ENCODE measurements at places on chromosomes 3 and 15.

GRCh38 chr15:52113708-52114107, 1.1 kb upstream of the BCL2L10 start:
- no peak for DNase-seq

GRCh38 chr3:195597848-195598247, 14.1 kb upstream of the APOD start:
- DNase-seq = no peak

- DNase-seq = no peak
Observed at GRCh38 chr15:101498717-101499480, 9.4 kb upstream of the PCSK6 start.

DNA sequence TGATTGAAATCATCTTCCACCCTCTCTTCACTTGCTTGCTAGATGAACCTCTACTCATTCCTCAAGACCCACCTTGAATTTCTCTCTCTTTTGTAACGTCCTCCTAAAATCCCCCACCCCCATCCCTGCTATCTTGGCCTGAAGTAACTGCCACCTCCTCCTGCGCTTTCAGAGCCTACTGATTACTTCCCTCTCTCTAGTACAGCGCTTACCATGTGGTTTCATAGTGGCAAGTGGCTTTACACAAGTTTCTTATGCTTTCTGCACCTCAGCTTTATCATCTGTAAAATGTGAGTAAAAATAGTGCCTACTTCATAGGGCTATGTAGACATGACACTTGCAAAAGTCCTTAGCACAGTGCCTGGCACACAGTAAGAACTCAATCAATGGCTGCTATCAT, 28.7 kb upstream of the DAZL start:
- DNase-seq = no peak

- no peak for DNase-seq
Observed at GRCh38 chr3:38232701-38233100, 32.9 kb upstream of the SLC22A13 start.

GRCh38 chr3:118938183-118938961, 96.3 kb downstream of the IGSF11 start:
- no peak for DNase-seq

GRCh38 chr15:88479169-88479568, 11.7 kb downstream of the MRPS11 start:
- no peak for DNase-seq

- no peak for DNase-seq
Observed at GRCh38 chr3:149368674-149369497, 8.6 kb downstream of the TM4SF1 start.

DNA sequence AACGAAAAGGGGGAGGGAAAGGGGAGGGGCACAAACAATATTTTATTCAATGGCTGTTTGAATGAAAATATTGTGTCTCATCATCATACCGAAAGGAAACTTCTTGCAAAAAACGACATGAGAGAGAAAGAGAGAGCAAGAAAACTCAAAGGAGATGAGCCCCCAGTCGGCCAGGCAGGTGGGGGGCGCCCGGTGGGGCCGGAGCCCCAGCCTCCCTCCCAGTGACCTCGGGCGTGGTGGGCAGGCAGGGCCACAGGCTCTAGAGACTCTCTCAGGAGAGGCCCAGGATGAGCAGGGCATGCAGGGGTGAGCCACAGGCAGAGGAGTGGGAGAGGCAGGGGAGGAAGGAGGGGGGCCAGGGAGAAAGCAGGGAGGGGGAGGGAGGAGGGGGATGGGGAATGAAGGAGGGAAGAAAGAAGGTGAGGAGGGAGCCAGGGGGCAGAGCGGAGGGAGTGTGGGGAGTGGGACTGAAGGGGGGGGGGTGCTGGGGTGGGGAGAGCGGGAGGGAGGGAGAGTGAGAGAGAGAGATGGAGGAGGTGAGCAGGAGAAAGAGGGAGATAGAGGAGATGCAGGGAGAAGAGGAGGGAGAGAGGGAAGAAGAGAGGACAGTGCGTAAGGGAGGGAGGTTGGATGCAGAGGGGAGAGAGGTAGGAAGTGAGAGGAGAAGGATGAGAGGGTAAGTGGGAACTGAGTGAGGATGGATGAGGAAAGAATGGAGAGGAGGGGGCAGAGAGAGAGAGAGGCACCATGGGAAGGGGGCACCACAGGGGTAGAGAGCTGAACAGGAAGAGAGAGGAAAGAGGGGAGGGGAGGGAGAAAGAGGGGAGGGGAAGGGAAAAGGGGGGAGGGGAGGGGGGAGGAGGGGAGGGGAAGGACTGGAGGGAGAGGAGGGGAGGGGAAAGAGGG, 14.1 kb upstream of the TMEM115 start:
- DNase-seq = no peak

DNA sequence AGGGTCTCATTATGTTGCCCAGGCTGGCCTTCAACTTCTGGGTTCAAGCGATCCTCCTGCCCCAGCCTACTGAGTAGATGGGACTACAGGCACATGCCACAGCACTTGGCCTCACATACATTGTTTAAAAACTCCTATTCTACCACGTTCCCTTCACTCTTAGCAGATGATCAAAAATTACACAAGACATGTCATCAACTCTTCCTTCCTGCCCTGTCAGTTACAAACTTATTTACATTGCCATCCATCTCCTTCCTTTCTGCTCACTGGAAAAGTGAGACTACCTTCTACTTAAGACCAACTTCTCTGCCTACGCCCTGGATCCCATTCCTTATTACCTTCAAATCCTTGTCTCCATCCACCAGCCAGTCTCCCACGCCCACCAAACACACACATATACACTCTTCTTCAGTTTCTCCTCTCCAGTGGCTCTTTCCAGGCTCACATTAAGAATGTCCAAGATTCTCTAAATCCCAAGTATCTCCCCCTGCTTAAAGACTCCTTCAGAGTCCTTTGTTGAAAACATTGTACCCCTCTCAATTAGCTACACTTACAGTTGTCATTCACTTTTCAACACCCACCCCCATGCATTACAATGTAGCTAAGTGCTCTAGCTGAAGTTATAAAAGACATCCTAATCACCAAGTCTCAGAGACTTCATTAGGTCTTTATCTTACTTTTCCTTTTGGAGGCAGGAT, 4.3 kb downstream of the PEAK1 start:
- no peak for DNase-seq

DNA sequence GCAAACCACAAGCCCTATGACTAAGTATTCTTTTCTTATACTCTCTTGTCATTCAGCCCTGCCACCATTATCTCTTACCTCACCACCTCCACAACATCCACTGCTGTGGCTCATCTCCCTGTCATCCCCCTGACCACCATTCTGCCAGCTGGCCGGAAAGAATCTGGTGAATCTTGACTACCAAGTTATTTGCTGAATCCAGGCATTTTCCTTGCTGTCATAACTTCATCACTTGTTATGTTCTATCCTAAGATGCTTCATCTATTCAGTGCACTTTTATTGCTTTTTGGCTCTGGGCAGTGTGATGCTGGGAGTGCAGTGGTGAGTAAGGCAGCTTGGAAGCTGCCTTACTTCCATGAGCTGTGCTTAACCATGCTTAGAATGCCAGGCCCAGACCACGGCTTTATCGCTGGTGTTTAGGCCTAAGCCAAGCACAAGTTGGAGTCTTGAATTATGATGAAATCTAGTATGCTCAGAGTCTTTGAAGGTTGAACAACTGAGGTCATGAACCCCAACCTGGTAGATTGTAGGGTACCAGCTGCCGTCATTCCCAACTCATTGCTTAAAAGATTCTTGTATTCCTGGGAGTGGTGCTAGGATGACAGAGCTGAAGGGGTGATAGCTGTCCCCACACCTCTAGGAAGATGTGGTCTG, 27.0 kb upstream of the APH1B start:
- DNase-seq = no peak

DNA sequence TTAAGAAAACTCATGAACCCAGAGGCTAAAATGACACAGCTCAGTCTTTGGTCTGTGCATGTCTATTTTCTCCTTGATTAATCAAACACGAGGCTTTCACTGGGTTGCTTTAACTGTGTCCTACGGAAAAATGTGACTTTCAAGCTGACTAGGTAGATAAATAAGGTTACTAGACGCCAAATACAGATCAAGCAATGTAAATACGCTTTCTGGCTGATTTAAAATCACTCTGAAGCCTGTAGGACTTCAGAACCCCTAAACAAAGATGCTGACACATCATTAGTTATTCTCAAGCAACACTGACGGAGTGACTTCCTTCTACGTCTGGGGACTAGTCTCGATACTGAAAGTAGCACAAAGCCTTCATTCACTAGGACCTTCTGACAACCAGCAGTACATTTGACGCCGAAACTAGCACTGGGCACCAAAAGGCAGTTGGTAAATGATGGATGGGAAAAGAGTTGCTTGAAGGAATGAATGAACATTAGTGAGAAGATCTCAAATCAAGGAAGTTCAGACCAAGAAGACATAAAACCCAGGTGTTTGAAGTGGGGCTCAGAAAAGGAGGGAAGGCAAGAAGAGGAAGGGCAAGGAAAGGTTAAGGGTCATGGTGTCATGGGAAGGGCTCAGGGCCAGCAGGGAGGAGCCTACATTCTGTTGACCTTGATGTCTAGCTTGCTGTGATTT, 67.1 kb upstream of the CDV3 start:
- DNase-seq = peak; percentile 1

DNA sequence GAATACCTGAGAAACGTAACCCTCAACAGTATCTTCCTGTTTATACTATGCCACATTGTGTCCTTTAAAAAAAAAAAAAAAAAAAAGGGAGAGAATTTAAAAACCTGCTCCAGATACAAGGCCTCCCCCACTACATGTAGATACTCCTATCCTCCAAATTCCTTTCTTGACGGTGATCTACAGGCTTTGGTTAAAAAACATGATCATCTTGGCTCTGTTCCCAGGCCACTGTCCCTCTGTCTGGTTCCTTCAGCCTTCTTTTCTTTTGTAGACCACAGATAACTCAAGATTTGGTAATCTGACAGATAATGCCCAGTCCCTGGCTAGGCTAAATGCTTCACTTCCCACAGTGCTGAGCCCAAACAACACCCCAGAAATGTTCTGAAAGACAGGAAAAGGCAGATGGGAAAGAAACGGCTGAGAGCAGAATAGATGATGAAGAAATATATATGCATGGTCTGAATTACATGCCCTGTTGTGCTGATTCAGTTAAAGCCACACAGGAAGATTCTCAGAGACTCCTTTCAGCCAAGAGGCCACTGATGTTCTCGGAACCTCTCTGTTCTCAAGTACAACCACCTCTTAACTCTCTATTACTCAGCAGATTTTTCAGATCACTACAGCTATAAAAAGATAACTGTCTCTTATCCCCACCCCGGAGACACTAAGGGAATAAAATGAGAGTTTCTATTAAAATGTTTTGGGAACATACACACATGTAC, 48.3 kb downstream of the NPTN start:
- no peak for DNase-seq

DNA sequence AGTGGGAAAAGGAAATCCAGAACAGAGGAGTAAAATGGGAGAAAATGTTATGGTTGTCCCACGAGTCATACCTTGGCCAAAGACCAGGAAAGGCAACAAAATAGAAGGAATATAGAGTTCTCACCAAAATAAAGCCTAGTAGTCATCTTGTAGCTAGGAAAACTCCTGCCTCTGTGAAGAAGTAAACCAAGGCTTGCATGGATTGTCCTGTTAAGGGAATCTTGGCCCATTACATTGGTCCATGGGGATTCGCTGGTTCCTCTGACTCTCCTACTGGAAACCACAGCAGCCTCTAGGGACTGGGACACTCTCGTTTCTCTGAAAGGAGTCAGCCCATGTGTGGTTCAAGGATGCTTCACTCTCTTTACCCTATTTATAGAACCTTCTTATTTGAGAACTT, 62.9 kb upstream of the FNDC3B start:
- no peak for DNase-seq

DNA sequence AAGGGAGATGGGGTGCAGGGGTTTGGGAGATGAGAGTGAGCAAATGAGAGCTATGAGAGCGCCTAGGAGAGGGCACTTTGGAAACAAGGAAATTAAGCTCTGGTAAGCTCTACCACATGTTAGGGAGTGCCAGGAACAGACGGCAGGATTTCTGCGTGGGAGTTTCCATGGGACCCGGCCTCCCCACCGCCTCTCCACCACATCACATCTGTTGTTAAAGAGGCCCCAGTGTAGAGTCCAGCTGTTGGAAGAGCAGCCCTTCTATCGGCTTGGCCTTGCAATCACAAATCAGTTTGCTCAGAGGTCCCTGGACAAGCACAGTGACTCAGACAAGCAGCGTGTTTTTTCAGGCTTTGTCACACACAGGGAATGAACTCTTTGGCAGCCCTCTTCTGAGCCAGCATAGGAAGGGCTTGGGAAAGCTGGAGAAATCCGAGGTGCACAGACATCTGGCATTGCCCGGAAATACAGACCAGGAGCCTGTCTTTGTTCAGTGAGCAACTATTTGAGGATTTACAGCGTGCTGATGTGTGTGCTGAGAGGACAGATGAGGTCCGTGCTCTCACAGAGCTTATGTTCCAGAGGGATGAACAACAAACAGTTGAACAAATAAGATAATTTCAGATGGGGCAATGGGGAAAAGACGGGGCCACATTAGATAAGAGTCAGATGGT, 370.6 kb upstream of the PROK2 start:
- DNase-seq = peak; percentile 11

DNA sequence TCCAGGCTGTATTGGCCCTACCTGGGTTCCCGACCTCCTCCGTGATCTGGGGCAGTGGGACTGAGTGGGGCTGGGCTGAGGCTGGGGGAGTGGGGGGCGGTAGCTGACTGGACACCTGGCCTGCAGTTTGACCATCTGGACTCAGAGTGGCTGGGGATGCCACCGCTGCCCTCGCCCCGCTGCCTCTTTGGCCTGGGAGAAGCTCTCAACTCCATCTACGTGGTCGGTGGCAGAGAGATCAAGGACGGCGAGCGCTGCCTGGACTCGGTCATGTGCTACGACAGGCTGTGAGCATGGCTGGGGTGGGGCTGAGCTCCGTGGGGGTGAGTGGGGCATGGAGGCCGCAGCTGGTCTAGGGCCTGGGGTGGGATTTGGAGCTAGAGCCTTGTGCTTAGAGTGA, 2.7 kb downstream of the KLHL40 start:
- no peak for DNase-seq

GRCh38 chr3:141441381-141442364, 45.2 kb upstream of the RASA2 start:
- DNase-seq = no peak

- no peak for DNase-seq
Observed at GRCh38 chr3:46561511-46561910, 4.6 kb downstream of the LRRC2 start.

- DNase-seq = no peak
Observed at GRCh38 chr15:57149196-57149595, 227.1 kb upstream of the CGNL1 start.

DNA sequence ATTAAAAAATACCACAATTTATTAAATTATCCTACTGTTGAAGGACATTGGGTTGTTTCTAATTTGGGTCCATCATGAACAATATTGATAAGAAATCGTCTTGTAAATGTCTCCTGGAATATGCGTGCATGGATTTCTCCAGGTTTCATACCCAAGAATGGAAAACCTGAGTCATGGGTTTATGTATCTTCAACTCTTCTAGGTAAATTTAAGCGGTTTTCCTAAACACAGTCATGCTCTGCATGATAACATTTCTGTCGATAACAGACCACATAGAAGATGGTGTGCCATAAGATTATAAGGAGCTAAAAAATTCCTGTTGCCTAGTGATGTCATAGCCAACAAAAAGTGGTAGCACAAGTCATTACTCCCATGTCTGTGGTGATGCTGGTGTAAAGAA, 39.9 kb upstream of the SCN5A start:
- no peak for DNase-seq
